ENCODE measurements at places on chromosomes 4 and X.

DNA sequence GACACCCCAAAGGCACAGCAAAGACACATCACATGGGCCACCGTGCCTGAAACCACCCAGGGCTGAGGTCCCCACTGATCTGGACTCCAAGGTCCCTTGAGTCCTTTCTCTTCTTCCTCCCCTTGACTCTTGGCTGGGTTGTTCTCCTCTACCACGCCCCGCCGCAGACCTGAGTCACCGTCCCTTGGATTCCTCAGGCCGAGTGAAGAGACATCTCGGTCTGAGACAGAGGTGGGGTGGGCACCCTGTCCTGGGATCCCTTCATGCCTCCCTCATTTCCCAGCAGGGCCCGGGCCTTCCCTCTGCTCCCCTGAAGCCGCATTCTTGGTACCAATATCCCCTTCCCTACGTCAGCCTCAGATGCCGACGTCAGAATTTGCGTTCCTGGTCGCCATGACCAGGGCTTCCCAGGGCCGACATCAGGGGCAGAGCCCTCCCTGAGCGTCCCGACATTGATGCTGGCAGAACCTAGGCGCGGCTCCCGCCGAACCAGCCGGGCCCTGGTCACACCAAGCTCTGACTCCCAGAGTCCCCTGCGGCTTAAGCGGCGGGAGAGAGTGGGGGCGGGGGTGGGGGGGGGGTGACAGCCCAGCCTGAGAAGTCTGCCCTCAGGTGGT is 498 bp downstream of the MAGEA10 start:
- DNase-seq = no peak

- DNase-seq = no peak
Measured at GRCh38 chr4:59175617-59176016, 2024.5 kb upstream of the ADGRL3 start.

- DNase-seq = no peak
Measured at GRCh38 chr4:1646690-1647089, 37.4 kb downstream of the FAM53A start.

DNA sequence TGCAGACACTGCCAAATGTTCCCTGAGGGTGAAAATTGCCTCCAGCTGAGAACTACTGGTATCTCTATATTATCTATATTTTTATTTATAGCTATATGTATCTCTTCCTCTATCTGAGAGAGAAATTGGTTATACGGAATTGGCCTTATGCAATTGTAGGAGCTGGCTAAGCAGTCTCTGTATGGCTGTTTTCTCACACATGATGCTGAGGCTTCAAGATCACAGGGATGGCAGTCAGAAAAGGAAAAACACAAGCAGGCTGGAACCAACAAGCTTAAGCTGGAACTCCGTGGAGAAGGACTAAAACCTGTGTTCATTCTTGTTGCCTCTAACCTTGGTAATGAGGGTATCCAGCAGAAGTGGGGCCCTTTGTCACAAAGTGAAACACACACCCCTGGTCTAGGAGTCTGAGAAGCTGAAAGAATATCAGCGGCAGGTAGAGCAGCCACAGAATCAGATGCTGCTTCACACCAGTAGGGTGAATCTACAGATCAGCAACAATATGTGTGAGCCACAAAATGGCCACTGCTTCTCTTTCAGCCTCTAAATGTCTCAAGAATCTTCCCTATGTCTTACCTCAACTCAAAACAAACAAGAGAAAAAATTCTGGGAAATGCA is 166.5 kb upstream of the PPP1R2C start:
- no peak for DNase-seq

GRCh38 chrX:27815209-27815608 is 7.4 kb downstream of the MAGEB10 start:
- no peak for DNase-seq

Measured in stimulated activated CD8-positive, alpha-beta memory T cell treated with anti-CD3 and anti-CD28 coated beads, Interleukin-4, amount 100 ng/mL, for 24 hours (primary cell).